ENCODE measurements at places on chromosomes 6 and 20. TPM values are rescaled to one million over a fixed set of nuclear protein-coding genes. Genes with fewer than 3 reads are reported as not detected.
A peak's percentile ranks its signal among the peaks of the same experiment; 100 is the strongest.

ADGRB3 gene
- 7.7 TPM for total RNA-seq

- peak overlapping the region; percentile 68 for H3K4me3 ChIP-seq
- H3K27me3 ChIP-seq: no peaks in the 10 kb centered on the region
Measured at GRCh38 chr20:33663161-33664084, 1.3 kb downstream of the C20orf144 start.

DNA sequence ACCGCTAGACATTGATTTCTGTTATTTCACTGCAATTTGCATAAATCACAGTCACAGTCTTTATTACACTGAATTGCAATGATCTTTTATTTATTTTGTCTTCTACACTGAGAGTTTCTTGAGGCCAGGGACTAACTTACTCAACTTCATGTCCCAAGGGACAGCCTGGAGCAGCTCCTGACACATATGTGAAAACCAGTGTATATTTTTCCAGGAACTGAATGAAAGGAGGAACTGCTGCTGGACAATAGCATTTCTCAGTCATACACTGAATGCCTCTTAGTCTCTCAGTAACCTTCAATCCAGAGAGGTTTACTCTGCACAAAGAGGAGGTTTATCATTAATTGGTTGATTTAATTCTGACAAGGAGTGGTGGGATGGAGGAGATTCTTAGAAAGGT is 5.9 kb downstream of the F13A1 start:
- no peak overlapping the region for H3K27ac ChIP-seq
- no peaks in the 10 kb centered on the region for H3K36me3 ChIP-seq
- no peak overlapping the region for H3K4me3 ChIP-seq
- H3K27me3 ChIP-seq: peaks cover 41% of the 10 kb centered on the region
- no peak for DNase-seq

DNA sequence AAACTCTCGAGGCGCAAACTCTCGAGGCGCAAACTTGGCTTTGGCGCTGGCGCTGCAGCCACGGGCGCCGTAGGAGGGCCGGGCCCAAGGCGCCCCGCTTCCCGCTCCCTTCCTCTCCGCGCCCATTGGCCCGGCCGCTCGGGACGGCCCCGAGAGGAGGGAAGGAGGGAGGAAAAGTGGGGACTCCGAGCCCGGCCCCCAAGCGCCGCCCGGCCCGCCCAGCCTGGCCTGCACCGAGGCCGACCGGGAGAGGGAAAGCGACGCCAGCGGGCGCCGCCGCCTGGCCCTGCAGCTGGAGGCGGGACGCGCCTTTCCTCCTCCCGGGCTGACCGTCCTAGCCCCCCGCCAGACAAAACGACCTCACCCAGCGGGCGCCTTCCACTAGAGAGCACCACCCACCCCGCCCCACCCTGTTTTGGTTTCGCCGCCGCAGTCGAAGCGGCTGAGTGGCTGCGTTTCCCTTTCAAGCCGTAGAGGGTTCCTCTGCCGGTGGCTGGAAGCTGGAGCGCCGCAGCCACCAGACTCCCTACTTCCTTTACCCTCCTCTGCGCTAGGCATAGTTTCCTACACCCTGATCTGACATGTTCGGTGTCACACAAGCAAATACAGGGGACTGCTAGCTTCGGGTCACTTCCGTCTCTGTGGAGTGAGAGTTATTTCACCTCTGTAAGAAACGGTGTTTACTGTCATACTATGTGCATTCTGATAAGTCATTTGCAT is at the start of gene MBOAT1:
TSS of gene MBOAT1 (minus strand) at position 78 of the 720 bp plus-strand sequence. CDS start 235 bp downstream, outside the sequence.
- no peaks in the 10 kb centered on the region for H3K36me3 ChIP-seq
- peak within 1 kb of the TSS; percentile 65 for H3K4me3 ChIP-seq
- no peaks in the 10 kb centered on the region for H3K27me3 ChIP-seq
- peak; percentile 95 for DNase-seq
